GM23248 (cell line): ENCODE measurements at places on chromosomes 12 and 14.

- DNase-seq, result no peak
Measured at GRCh38 chr12:82458101-82458500, 99.8 kb downstream of the METTL25 start.

- DNase-seq, result no peak
Measured at GRCh38 chr12:42904683-42905418, 315.3 kb upstream of the PRICKLE1 start.

DNA sequence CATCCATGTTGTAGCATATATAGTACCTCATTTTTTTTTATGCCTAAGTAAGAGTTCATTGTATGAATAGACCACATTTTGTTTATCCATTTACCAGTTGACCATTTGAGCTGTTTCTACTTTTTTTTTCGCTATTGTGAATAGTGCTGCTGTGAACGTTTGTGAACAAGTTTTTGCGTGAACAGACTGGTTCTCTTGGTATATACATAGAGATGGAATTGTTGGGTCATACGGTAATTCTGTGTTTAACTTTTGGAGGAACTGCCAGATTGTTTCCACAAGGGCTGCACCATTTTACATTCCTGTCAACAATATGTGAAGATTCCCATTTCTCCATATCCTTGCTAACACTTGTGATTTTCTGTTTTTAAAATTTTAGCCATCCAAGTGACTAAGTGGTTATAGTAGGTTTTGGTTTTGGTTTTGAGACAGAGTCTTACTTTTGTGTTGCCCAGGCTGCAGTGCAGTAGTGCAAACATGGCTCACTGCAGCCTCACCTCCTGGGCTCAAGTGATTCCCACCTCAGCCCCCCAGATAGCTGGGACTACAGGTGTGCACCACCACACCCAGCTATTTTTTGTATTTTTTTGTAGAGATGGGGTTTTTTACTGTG lies 68.3 kb upstream of the AMN start:
- DNase-seq, result no peak

GRCh38 chr14:99314623-99315022 lies 42.6 kb upstream of the BCL11B start:
- DNase-seq, result no peak

DNA sequence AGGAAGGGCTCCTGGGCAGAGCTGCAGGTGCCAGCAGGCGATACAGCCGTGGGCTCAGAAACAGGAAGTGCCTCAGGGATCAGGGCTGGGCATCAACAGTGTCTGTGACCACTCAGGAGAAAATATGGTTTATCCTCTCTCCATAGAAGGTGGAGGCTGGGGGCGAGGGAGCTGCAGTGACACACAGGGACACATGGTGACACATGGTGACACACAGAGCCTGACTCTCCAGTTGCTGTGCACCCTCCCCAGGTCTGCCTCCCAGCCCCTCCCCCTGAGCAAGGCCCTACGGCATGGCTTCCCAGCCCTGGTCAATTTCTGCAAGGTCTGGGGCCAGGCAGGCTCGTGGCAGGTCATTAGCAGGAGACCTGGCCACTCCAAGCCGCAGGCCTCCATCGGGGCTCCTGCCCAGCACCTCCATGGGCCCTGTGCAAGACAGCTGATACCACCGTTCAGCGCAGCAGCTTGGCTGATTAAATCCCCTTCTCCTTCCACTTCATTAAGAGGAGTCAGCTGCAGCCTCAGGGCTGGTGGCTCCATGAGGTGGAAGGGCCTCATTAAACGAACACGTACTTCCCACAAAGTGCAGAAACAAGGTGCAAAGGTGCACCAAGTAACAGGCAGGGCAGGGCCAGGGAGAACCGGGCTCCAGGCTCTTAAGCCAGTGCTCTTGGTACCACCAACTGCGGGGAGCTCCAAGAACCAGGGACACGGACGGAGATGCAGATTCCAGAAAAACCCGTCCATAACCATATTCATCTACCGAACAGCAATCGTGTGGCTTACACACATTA lies 60.7 kb downstream of the CCNK start:
- DNase-seq, result no peak

DNA sequence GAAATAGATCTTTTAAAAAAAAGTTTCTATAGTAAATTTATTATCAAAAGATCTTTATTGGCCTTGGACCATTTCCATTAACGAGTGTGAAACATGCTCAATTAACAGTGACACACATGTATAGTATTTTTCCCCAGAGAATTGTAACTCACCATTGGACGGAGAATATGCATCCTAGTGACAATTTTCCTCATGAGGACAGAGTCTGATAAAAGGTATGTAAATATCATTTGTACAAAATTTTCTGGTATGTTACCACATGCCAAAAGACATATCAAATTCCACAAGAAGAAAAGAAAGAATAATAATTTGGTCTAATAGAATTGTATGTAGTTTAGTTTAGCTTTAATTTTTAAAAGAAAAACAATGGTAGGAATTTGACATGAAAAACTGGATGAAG lies 1096.0 kb upstream of the FLRT2 start:
- no peak for DNase-seq
